ENCODE measurements at places on chromosomes 11 and 22. TPM values are rescaled to one million over a fixed set of nuclear protein-coding genes. Genes with fewer than 3 reads are reported as not detected.

NADSYN1 gene
- total RNA-seq = 50.3 TPM

LDHAL6A gene
- not detected for total RNA-seq

MB gene
- total RNA-seq = 5.8 TPM

OR5B21 gene
- total RNA-seq = not detected

ME3 gene
- total RNA-seq = 64.4 TPM

DNA sequence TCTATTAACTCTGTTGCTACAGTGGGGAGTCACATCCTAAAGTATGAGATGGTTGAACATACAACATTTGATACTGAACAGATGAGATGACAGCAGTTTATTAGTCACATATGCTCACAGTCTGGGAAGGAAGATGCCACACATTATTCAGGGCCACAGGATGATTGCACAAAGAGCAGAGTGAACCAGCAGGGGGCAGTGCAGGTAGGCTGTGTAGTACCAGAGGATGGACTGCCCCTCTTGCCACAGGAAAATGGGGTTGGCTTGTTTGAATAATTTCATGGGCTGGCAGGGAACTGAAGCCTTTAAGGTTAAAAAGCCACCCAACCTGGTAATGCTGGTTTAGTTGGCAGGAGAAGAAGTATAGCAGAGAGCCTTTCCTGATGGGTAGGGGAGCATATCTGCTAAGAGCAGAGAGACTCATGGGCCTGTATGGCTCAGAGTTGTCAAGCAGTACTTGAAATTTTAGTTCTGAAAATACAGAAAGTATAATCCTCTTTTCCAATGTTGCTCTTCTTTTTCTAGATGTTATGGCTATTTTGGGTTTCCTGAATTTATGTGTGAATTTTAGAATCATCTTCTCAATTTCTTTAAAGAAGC is 180.4 kb upstream of the B3GAT1 start:
- peak; percentile 50 for DNase-seq
- H3K4me3 ChIP-seq = no peak overlapping the region
- no peaks in the 10 kb centered on the region for H3K27me3 ChIP-seq
- no peaks in the 10 kb centered on the region for H3K36me3 ChIP-seq
- H3K4me1 ChIP-seq = no peaks in the 10 kb centered on the region

DNA sequence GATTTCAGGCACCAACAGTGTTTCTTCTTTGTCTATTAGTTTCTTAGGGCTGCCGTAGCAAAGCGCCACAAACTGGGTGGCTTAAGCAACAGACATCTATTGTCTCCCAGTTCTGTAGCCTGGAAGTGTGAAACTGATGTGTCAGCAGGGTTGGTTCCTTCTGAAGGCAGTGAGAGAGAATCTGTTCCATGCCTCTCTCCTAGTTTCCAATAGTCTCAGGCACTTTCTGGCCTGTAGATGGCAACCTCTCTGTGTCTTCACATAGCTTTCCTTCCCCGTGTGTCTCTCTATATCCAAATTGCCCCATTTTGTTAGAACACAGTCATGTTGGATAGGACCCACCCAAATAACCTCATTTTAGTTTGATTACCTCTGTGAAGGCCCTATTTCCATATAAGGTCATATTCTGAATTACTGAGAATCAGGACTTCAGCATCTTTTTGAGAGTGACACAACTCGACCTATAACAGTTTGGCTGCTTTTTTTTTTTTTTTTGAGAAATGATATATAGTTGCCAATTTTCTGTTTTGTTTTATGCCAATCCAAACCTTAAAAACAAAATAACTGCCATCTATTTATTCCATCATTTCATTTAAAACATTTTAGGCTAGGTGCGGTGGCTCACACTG is 108.2 kb downstream of the SLC36A4 start:
- DNase-seq = peak; percentile 22
- no peaks in the 10 kb centered on the region for H3K27me3 ChIP-seq
- H3K4me3 ChIP-seq = no peak overlapping the region
- no peaks in the 10 kb centered on the region for H3K36me3 ChIP-seq

- H3K4me3 ChIP-seq = no peak overlapping the region
- no peak overlapping the region for H3K27ac ChIP-seq
- DNase-seq = no peak
- H3K4me1 ChIP-seq = no peaks in the 10 kb centered on the region
- H3K36me3 ChIP-seq = no peaks in the 10 kb centered on the region
Observed at GRCh38 chr22:50098052-50098451, 8.2 kb downstream of the MOV10L1 start.

GRCh38 chr11:113473983-113474361 is 1.2 kb downstream of the DRD2 start:
- no peaks in the 10 kb centered on the region for H3K36me3 ChIP-seq
- H3K27ac ChIP-seq = no peak overlapping the region
- H3K4me3 ChIP-seq = no peak overlapping the region
- DNase-seq = no peak
- peaks cover 29% of the 10 kb centered on the region for H3K27me3 ChIP-seq
- H3K4me1 ChIP-seq = peaks cover 5% of the 10 kb centered on the region

DNA sequence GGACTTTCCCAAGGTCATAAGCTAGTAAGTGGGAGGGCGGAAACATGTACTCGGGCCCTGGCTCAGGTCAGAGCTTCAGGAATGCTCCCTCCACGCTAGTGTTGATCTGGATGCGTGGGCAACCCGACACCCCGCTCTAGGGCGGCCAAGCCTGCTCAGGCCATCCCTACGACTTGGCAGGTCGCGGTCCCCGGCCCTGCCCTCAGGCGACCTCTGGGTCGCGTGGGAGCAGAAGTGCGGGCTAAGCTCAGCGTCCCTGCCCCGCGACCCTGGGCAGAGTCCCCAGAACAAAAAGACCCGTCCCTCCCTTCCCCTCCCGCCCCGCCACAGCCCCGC is 781 bp upstream of the TEF start:
- H3K27me3 ChIP-seq = no peaks in the 10 kb centered on the region
- peak overlapping the region; percentile 69 for H3K27ac ChIP-seq
- no peak overlapping the region for H3K4me3 ChIP-seq
- peaks cover 17% of the 10 kb centered on the region for H3K4me1 ChIP-seq

GRCh38 chr11:78372114-78372768 is 45.4 kb downstream of the GAB2 start:
- H3K4me1 ChIP-seq = no peaks in the 10 kb centered on the region
- H3K36me3 ChIP-seq = no peaks in the 10 kb centered on the region
- no peak for DNase-seq
- H3K27ac ChIP-seq = no peak overlapping the region
- H3K27me3 ChIP-seq = no peaks in the 10 kb centered on the region

DNA sequence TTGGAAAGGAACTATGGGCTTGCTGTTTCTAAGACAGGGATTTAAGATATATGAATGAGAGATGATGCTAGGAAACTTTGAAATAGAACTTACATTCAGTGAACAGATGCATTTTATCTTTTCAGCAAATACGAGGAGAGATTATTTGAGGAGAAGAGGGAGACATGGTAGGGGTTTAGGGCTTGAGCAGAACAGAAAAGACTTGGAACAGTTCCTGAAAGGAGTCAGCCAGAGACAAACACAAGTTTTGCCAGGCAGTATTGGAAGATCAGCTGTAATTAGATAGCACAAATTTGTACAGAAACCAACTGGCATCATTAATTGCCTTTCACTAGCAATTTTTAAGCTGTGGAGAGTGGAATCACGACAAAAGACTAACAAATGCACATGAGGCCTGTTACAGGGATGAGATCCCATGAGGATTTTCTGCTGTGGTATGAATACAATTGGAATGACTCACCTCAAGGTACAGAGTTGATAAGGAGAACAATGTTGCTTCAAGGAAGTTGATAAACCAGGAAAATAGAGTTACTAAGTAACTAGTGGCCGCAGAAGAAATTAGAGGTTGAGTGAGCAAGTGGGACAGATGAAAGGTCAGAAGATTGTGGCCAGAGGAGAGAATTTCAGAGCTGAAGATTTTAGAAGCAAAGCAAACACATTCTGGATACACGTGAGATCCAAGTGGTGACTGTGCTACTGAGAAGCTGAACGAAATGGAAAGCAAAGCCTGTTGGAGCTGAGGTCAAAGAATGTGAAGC is 67.9 kb downstream of the CYB5R2 start:
- no peak for DNase-seq
- H3K27ac ChIP-seq = no peak overlapping the region
- no peak overlapping the region for H3K4me3 ChIP-seq
- H3K27me3 ChIP-seq = no peaks in the 10 kb centered on the region

DNA sequence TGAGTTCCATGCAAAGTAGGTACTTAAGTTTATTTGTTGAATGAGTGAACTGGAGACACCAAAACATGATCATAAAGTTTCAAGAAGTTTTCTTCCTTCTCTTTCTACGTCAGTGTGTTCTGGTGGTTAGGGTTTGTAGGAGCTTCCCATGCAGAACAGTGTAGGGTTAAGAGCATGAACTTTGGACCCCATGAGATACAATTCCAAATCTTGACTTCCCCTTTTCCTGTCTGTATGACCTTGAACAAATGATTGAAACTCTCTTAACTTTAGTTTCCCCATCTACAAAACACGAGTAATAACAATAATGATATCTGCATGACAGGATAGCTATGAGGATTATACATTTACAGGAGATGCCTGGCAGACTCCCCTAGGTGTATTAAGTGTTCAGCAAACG is 41.0 kb upstream of the TENM4 start:
- H3K4me1 ChIP-seq = no peaks in the 10 kb centered on the region
- no peaks in the 10 kb centered on the region for H3K27me3 ChIP-seq
- no peak overlapping the region for H3K27ac ChIP-seq
- H3K36me3 ChIP-seq = no peaks in the 10 kb centered on the region
- no peak for DNase-seq
- no peak overlapping the region for H3K4me3 ChIP-seq

GRCh38 chr11:62267050-62267449 is 2.9 kb upstream of the SCGB2A2 start:
- H3K27ac ChIP-seq = no peak overlapping the region
- H3K27me3 ChIP-seq = peaks cover 4% of the 10 kb centered on the region
- no peaks in the 10 kb centered on the region for H3K4me1 ChIP-seq
- no peak for DNase-seq
- H3K36me3 ChIP-seq = no peaks in the 10 kb centered on the region

DNA sequence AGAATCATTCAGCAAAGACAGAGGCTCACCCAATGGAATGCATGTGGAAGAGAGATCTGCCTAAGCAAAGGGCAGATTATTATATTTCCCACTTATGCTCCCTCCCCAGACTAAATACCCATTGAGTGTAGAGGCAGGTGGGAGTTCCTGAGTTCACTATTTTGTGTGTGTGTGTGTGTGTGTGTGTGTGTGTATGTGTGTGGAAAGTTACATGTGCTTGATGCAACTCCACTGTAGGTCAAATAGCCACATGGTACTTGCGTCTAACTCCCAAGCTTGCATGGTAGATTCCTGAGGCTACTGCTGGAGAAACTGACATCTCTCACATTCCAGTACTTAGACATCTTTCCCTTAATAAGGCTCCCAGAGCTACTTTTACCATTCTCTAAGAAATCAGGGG is 3.4 kb upstream of the COPB1 start:
- peaks cover 50% of the 10 kb centered on the region for H3K36me3 ChIP-seq
- no peak overlapping the region for H3K4me3 ChIP-seq
- no peak for DNase-seq
- H3K27ac ChIP-seq = no peak overlapping the region
- peaks cover 17% of the 10 kb centered on the region for H3K4me1 ChIP-seq
- no peaks in the 10 kb centered on the region for H3K27me3 ChIP-seq

GRCh38 chr11:102253020-102253715 is 64.1 kb upstream of the BIRC3 start:
- H3K36me3 ChIP-seq = no peaks in the 10 kb centered on the region
- DNase-seq = no peak
- no peak overlapping the region for H3K4me3 ChIP-seq
- no peaks in the 10 kb centered on the region for H3K4me1 ChIP-seq

DNA sequence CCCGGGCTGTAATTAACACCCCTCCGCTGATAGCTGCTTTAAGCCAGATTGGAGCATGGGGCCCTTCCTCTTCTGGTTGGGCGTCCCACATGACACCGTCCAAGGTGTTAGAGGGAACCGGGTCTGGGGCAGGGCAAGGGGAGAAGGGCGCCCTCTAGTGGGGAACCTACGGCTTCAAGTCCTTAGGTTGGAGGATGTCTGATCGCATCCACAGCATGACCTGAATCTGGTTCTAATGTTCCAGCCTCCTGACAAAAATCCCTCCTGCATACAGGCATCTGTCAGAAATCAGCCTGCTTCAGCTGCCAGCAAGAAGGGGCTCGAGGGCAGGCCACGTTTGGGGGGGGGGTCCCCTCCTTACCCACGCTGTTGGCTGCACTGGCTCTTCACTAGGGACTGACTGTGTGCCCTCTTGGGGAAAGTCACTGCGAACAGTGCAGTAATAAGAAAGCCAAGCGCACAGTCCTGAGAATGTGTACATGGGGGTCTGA is 94.2 kb upstream of the TBCEL start:
- peak; percentile 42 for DNase-seq
- no peaks in the 10 kb centered on the region for H3K36me3 ChIP-seq
- H3K27me3 ChIP-seq = no peaks in the 10 kb centered on the region
- H3K4me1 ChIP-seq = no peaks in the 10 kb centered on the region

DNA sequence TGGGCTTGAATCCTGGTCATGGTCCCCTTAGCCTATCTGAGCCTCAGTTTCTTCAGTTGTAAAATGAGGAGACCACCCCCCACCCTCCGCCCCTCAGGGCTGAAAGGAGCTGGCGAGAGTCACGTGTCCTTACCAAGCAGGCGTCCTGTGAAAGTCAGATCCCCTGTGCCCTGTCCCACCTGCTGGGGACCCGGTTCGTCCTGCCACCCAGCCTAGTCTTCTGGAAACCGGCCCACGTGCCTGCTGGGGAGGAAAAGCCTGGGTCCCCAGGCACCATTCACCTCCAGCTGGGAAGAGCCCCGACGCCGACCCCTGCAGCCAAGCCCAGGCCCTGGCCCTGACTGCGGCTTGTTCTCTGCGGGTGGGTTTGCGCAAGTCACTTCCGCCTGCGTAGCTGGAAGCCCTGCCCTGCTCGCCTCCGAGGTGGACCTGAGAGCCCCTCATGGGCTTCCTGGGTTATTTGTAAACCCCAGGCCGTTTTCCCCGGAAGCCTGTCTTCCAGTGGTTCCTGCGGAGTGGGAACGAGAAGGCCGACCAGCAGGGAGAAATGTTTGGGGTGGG is 679 bp upstream of the SSH3 start:
- H3K27me3 ChIP-seq = no peaks in the 10 kb centered on the region
- no peak overlapping the region for H3K4me3 ChIP-seq
- H3K27ac ChIP-seq = no peak overlapping the region
- peaks cover 15% of the 10 kb centered on the region for H3K4me1 ChIP-seq
- DNase-seq = peak; percentile 54

DNA sequence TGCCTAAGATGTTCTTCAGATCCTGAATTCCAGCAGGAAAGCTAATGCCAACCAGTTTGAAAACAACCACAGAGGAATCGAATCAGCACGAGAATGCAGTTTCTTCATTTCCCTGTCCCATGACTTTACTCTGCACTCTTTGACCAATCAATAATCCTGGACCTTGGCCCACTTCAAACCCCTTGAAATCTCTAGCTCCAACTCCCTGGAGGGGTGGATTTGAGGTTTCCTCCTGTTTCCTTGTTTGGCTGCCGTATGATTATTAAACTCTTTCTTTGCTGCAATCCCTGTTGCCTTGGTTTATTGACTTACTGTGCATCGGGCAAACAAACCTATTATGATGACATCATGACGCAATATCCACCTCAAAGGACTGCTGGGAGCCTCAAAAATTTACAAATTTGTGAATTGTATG is 109.3 kb downstream of the FBXO7 start:
- no peaks in the 10 kb centered on the region for H3K36me3 ChIP-seq
- H3K4me3 ChIP-seq = no peak overlapping the region
- no peak for DNase-seq
- H3K27me3 ChIP-seq = no peaks in the 10 kb centered on the region
- H3K27ac ChIP-seq = peak overlapping the region; percentile 23

GRCh38 chr11:22479971-22480720 is 142.0 kb downstream of the SLC17A6 start:
- H3K27ac ChIP-seq = no peak overlapping the region
- no peak overlapping the region for H3K4me3 ChIP-seq
- no peaks in the 10 kb centered on the region for H3K27me3 ChIP-seq

Measured in adrenal gland (tissue), 19 donors.